Right cardiac atrium (tissue), 5 donors: ENCODE measurements at places on chromosomes 1 and 21.

DNA sequence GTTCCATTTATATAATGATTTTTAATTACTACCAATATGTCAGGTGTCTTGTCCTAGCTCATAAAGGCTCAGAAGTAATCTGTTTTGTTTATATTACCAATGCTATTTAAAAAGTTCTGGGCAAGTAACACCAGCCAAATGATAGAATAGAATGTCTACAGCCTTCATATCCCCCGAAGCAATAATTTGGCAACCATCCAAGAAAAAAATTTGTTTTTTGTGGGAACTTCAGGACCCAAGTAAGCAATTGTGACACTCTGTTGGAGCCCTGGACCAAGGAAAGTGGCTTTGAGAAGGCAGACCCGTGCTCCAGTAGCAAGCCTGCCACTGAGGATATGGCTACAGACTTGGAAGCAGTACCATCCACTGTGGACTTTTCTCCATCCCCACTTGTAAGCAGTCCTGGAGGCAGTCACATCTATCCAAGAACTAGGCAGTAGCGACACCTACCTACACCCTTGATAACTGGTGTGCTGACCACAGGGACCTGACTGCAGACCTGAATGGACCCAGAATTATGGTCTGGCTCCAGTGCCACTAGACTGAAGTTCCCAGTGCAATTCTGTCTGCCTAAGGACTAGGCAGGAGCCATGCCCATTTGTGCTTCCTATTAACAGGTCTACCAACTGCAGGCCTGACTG lies 870.7 kb upstream of the ADGRL2 start:
- DNase-seq: peak; percentile 2

GRCh38 chr1:77347646-77348045 lies 65.8 kb downstream of the AK5 start:
- no peak for DNase-seq

DNA sequence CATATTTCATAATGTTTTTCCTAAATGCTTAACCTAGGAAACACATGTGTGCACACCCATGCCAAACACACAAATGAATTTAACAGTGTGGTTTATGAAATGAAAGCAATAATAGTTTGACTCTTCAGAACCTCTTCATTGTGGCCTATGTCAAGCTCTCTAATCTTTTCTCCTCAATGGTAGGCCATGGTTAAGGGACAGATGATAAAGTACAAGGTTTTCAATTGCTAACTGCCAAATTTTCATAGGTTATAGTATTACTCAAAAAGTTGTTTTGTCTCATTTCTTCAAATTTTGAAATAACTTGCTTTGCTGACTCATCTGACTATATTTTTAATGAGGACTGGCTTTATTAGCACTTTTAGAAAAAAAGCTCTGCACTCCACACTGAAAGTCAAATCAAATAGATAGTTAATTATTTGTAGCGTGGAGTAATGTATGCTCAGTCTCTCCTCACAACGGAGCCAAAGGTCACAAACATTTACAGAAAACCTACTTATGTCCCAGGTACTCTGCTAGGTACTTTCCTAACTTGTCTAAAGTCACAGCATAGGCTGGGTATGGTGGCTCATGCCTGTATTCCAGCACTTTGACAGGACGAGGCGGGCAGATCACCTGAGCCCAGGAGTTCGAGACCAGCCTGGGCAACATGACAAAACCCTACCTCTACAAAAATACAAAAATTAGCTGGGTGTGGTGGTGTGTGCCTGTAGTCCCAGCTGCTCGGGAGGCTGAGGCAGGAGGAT lies 3.0 kb upstream of the ADCY10 start:
- DNase-seq: no peak

DNA sequence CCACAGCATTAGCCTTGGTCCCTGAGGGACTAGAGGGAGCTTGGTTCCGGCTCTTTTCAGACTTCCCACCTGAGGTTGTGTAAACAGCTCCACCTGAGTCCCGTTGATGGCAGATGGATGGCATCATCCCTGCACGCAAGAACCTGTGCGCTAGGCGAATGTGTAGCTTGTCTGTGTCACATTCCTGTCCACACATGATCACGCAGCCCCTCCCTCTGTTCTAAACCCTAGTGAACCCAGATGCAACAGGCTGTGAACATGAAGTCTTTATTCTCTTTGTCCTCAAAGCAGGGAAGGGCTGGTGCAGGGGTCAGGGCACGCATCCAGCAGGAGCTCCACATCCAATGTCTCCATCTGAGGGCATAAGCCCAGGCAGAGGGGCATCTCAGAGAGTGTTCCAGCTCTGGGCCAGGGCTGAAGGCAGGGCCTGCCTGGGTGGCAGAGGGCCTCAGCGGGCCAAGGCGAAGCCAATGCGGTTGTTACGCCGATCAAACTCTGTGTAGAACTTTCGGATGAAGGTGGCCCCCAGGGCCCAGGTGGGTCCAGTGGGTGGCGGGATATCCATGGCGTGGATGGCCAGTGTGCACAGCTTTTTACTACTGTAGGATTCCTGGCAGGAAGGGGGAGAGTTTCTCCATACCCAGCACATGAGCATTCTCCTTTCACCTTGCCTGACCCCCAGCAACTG lies 2.9 kb upstream of the ETNK2 start:
- DNase-seq: no peak

DNA sequence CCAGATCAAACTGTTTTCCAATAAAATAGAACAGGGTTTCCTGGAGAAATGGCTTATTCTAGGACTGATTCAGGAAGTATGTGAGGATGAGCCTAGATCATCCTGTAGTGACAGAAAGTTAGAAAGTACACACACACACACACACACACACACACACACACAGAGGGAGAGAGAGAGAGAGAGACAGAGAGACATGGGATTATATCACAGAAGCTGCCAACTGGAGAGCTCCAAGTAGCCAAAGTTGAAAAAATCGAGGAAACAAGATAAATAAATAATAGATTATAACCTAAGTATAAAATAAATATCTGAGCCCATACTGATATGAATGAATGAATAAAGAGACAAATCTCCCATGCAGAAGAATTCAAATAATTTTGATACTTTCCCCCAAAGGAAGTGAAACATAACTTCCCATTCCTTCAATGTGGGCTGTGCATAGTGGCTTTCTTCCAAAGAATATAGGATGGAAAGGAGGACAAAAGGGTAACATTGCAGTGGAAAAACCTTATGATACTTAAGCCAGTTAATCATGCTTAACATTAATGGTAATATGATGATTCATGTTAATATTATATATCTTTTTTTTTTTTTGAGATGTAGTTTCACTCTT lies 171.6 kb downstream of the NTPCR start:
- DNase-seq: no peak

DNA sequence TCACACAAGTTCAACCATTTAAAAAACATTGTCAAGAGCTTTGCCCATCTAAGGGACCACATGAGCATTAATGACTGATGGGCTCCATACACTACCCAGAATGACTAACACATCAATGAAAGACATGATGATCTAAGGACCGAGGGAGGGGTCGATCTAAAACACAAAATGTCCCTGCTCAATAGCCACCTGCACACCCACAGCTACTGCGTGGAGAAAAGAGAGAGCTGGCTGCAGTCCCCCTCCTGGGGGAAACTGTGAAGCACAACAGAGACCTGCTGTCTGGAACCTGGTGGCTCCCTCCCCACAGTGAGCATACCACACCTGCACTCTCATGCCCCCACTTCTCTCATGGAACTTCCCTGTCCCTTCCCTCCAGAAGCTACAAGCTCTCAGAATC lies 130.1 kb upstream of the ERG start:
- no peak for DNase-seq

- DNase-seq: no peak
These were observed 235.6 kb downstream of the SMYD3 start for GRCh38 chr1:246271516-246271915.

DNA sequence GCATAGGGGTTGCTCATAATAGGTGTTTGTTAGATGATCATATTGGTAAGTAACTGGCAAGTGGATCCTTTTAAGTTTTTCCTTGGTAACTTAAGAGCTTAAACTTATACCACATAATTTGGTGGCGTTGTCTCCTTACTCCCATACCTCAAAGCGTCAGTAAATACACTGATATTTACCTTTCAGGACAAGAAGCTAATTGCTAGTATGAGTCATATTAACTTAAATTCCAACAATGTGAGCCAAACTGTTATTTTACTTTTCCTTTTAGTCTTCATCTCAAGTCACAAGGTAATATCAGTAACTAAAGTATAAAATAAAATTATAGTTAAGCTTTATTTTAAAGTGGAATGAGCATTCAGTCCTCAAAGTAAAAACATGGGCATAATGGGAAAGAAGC lies 9.0 kb upstream of the SH3GLB1 start:
- no peak for DNase-seq
